ENCODE measurements at places on chromosomes 13 and 19.

DNA sequence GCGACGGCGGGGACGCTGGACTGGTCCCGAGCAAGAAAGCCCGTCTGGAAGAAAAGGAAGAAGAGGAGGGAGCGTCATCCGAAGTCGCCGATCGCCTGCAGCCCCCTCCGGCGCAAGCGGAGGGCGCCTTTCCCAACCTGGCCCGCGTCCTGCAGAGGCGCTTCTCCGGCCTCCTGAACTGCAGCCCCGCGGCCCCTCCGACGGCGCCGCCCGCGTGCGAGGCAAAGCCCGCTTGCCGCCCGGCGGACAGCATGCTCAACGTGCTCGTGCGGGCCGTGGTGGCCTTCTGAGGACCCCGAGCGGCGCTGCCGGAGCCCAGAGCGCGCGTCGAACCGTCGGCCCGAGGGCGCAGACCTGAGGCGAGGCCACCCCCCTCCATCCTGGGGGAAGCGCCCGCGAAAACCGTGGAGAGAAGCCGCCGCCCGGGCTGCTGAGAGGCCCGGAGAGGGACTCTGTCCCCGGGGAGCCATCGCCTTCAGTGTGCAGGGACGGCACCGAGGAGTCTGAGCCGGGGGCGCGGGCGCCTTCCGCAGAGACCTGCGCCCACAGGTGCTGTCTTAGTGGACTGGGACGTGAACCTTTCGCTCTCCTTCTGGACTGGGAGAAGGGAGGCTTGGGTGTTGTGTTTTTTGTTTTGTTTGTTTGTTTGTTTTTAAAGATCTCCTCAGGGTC, 3.5 kb downstream of the IER2 start:
- DNase-seq, result no peak

GRCh38 chr13:54980651-54981050, 1952.0 kb downstream of the OLFM4 start:
- no peak for DNase-seq

GRCh38 chr13:32001154-32001768, 30.3 kb upstream of the FRY start:
- DNase-seq, result no peak

DNA sequence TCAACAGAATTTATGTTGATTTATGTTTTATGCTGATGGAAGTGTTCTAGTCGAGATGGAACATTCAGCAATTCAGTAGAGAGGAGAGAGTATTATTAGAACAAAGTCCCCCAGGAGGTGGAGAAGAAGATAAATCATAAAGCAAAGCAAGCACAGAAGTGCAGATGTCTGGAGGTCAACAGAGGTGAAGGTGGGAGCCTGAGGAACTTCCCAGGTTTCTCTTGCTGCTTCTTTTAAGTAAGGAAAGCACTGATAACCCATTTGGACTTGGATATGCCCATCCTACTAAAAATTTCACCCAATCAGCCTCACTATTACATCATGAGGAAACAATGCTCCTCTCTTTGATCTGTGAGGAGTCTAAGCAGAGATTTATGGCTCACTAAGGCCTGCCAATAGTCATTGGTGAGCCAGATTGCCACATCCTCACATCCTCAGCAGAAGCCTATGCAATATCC, 98.8 kb downstream of the EPSTI1 start:
- DNase-seq, result no peak

DNA sequence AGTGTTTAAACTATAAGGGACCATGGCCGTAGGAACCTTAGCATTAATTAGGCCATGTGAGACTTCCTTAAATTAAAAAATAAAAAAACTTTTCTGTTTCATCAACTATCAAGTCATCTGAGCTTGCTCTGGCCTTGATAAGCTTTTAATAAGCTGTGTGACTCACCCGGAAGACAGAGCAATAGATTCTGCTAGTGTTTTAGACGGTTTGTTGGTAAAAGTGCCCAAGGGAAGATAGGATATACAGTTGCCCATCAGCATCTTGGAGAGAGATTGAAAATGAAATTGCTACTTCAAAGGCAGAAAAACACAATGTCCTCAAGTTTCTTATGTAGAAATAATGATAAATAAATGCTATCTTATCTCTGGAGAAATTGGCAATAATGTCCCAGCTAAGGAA, 31.2 kb upstream of the RCBTB2 start:
- no peak for DNase-seq

GRCh38 chr13:96900986-96901385, 93.3 kb downstream of the OXGR1 start:
- no peak for DNase-seq

- DNase-seq, result no peak
Observed at GRCh38 chr19:18153556-18154134, 682 bp downstream of the PIK3R2 start.

DNA sequence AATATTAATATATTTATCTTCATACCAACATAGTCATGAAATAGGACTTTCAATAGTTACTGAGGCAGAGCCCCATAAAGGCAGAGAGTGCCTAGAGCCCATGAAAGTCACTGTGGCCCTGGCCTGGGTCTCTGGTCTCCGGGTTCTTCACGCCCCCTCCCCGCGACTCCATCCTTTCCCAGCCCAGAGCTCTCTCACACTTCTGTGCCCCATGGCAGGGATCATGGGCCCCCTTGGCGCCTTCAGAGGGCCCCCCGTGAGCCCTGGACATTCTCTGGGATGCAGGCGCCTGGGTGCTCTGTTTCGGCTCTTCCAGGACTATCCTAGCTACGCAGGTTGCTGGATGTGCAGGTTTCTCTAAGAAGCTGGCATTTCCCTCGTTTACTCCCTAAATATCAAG, 228.4 kb downstream of the TEX29 start:
- DNase-seq, result no peak

DNA sequence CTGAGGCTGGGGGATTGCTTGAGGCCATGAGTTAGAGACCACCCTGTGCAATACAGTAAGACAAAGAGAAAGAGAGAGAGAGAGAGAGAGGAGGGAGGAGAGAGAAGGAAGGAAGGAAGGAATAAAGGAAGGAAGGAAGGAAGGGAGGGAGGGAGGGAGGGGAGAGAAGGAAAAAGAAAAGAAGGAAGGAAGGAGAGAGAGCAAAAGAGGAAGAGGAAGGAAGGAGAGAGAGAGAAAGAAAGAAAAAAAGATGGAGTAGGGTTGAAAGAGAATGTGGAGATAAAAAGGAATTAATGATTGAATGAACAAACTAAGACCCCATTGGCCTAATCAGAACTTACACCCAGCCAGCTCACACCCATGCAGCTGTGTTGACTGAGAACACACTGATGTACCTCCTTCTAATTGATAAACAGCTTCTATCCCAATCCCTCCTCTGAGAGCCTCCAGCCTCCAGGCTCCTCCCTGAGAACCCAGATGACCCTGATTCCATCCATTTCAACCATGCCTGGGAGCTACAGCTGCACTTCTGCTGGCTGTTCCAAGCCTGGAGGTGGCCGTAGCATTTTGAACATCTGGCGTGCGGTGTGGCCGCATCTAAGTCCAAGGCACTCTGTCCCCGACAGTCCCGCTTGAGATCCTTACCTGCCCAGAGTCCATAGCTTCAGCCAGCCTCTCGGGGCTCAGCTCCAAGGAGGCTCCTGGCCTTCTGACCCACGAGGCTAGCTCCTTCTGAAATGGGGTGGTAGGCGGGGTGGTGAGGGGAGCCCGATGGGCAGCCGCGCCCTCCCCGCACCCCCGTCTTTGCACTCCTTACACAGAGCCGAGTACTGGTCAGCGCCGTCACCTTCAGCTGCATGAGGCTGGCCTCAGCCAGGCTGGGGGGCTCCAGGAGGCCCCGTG, 1.1 kb downstream of the PRODH2 start:
- no peak for DNase-seq

DNA sequence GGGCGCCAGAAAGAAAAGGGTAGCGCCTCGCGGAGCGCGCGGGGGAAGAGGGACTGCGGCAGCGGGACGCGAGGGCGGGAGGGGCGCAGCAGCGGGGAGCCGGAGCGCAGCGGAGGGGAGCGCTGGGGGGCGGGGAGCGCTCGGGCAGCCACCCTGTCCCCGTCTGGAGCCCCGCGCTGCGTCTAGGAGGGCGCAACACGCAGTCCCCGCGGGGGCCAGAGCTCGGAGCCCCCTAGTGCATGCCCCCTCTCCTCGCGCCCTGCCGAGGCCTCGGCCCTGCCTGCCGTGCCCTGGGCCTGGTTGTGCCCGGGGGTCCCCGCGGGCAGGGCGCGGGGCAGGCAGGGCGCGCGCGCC, 37.9 kb downstream of the SOX1 start:
- DNase-seq, result no peak

- no peak for DNase-seq
Observed at GRCh38 chr13:34243403-34243802, 425.5 kb downstream of the RFC3 start.

GRCh38 chr13:74324338-74324737, 190.1 kb upstream of the KLF12 start:
- DNase-seq, result no peak

DNA sequence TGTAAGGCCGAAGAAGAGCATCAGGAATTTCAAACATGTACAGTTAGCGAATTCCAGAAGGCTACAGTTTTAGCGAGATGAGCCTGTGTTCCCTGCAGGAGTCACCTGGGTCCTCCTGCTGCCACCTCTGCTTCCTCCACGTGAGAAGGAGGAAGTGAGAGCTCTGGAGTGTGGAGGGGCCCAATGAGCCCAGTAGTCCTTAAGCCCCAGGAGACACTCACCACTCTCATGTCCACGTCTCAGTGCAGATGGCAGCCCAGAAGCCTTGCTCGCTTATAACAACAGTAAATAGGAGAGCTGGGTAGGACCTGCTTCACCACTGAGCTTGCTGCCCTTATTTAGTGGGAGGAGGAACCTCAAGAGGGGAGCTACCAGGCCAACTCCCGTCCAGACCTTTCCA, 44.3 kb downstream of the SERP2 start:
- DNase-seq, result no peak

DNA sequence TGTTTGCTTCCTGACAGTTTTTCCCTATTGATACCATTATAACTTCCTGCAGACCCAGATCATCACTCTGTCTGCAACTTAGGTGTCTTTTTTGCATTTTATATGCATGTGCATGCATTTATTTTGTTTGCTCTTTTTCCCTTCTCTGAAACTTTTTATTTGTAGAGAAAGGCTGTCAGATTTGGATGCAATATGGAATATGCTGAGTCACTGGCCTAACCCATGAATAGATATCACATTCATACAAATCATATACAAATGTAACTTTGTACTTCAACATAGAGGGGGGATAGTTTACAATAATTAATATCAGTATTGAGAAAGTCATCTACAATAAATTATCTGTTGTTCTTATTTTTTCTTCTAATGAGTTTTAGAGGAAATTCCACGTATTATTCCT, 1465.0 kb downstream of the EFNB2 start:
- no peak for DNase-seq

- DNase-seq, result no peak
Observed at GRCh38 chr19:33434886-33435705, 61.6 kb downstream of the CEBPG start.

GRCh38 chr13:41582027-41582463, 124.7 kb downstream of the RGCC start:
- no peak for DNase-seq

Data from stimulated activated CD4-positive, alpha-beta T cell treated with anti-CD3 and anti-CD28 coated beads, TNF-alpha, amount 100 ng/mL, for 1 hour (primary cell).